ENCODE measurements at places on chromosomes 13 and 19. TPM values are rescaled to one million over a fixed set of nuclear protein-coding genes. Genes with fewer than 3 reads are reported as not detected.

DNA sequence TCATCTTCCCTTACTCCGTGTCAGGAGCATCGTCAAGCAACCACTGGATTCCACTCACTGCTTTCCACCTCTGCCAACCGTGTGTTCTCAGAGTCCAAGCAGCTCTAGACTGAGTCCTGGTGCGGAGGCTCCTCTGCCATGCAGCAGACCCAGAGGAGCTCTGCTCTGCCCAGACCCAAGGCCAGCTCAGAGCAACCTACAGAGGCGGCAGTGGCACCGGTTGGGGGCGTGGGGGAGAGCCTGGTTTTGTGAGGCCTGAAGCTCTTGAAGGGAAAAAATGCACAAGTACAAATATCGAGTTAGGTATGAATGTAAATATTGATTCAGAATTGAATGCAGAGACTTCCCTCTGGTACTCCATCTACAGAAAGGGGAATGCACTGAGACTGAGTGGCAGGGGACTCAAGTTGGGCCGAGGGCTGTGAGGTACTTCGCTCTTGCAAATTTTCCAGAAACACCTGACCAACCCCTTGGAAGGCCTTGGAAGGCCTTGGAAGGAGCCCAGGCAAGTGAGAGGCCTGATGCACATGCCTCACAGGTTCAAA is 46.7 kb downstream of the GJA3 start:
- H3K36me3 ChIP-seq: no peaks in the 10 kb centered on the region
- H3K4me3 ChIP-seq: no peak overlapping the region
- no peaks in the 10 kb centered on the region for H3K27me3 ChIP-seq
- no peak for DNase-seq

DNA sequence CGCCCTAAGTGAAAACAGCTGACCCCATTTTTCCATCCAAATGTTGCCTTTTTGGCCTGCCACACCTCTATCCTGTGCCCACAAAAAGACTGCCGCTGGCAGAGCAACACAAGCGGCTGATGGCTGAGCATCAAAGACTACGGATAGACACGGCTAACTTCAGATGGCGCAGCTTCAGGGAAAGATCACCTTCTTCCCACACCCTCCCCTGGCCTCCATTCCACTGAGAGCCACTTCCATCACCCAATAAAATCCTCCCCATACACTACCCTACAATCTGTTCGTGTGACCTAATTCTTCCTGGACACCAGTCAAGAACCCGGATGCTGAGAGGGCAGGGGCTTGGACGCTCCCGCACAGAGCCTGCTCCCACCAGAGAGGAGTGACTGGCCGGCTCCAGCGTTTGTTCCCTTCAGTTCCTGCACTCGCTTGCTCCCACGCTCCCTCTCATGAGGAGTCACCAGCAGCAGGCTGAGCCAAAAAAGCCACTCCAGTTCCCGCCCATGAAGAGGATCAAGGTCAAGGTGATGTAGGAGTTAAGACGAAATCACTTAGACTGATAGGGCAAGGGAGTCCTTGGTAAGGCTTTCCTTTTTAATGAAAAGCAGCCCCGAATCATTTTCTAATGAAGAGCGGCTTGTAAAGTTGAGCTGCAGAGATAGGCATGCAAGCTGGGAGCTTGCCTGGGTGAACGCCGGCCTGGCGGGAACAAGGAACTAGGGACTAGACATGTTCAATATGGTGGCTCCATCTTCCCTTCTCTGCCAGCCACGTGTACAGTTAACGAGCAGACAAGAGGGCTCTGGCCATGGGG is 35.7 kb downstream of the TSKS start:
- DNase-seq: no peak
- no peaks in the 10 kb centered on the region for H3K36me3 ChIP-seq

DNA sequence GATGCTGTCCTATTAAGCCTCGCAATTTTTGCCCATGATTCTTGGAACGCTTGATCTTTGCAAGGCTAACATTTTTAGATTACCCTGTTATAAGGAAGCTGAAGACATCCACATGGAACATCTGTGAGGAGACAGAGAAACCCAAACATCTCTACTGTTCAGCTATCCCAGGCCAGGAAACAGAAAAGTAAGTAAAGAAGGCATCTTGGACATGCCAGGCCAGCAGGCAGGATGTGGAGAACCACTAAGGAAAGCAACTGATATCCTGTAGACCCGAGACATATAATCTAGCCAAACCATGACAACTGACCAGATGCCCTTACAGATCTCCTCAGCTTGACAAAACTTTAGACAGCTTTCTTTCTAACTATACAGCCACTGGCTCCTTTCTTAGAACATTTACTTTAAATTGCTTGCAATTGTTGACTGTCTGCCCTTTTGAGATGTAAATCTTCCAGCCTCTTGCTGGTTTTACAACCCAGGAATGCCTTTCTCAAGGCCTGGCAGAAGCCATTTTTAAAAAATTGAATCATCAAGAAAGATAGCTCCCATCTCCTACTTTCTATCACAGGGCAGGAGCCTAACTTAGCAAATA is 255.8 kb upstream of the DACH1 start:
- no peaks in the 10 kb centered on the region for H3K27me3 ChIP-seq
- DNase-seq: no peak
- H3K4me1 ChIP-seq: no peaks in the 10 kb centered on the region
- no peaks in the 10 kb centered on the region for H3K36me3 ChIP-seq

GRCh38 chr19:50654882-50655281 is 5.6 kb downstream of the C19orf81 start:
- no peak for DNase-seq
- peaks cover 11% of the 10 kb centered on the region for H3K4me1 ChIP-seq
- H3K36me3 ChIP-seq: no peaks in the 10 kb centered on the region
- H3K4me3 ChIP-seq: no peak overlapping the region
- H3K27me3 ChIP-seq: peaks cover 4% of the 10 kb centered on the region
- H3K27ac ChIP-seq: no peak overlapping the region

DNA sequence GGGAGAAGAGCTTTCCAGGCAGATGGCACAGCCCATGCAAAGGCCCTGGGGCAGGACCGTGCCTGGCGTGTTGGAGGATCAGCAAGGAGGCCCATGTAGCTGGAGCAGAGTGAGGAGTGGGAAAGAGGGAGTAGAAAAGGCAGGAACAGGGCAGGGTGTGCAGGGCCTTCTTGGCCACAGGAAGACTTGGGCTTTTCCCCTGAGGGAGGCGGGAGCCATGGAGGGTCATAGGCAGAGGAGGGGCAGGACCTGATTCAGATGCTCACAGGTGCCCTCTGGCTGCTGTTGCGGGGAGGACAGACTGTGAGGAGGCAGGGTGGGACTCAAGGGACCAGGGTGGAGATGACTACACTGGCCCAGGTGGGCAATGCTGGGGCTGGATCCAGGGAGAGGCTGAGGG is 13.8 kb upstream of the PTPRS start:
- DNase-seq: no peak
- no peaks in the 10 kb centered on the region for H3K36me3 ChIP-seq
- H3K4me1 ChIP-seq: no peaks in the 10 kb centered on the region
- no peaks in the 10 kb centered on the region for H3K27me3 ChIP-seq
- H3K27ac ChIP-seq: no peak overlapping the region

DNA sequence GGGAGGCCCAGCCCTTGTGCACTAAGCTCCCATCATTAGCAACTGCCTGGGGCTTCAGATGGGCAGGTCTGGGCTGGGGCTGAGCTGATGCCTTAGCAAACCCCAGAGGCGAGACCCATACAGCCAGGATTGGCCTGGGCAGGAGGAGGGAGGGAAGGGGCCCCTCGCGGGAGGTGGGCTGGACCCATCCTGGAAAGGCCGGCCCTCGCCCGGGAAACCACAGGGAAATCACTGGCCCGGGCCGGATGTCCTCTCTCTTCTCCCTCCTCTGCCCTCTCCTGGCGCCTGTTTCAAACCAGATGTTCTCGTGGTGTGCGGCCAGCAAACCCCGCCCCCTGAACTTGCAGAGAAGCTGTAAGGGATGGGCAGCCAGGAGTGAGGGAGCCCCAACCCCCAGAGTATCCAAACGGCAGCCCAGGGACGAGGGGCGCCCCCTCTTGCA is 43.1 kb downstream of the TMEM255B start:
- no peak overlapping the region for H3K27ac ChIP-seq
- H3K36me3 ChIP-seq: no peaks in the 10 kb centered on the region
- no peaks in the 10 kb centered on the region for H3K27me3 ChIP-seq
- no peak overlapping the region for H3K4me3 ChIP-seq
- H3K4me1 ChIP-seq: no peaks in the 10 kb centered on the region

GRCh38 chr13:111970494-111971141 is 96.3 kb upstream of the SOX1 start:
- H3K4me3 ChIP-seq: no peak overlapping the region
- no peaks in the 10 kb centered on the region for H3K4me1 ChIP-seq
- no peaks in the 10 kb centered on the region for H3K36me3 ChIP-seq
- no peak overlapping the region for H3K27ac ChIP-seq
- no peak for DNase-seq
- H3K27me3 ChIP-seq: no peaks in the 10 kb centered on the region

DNA sequence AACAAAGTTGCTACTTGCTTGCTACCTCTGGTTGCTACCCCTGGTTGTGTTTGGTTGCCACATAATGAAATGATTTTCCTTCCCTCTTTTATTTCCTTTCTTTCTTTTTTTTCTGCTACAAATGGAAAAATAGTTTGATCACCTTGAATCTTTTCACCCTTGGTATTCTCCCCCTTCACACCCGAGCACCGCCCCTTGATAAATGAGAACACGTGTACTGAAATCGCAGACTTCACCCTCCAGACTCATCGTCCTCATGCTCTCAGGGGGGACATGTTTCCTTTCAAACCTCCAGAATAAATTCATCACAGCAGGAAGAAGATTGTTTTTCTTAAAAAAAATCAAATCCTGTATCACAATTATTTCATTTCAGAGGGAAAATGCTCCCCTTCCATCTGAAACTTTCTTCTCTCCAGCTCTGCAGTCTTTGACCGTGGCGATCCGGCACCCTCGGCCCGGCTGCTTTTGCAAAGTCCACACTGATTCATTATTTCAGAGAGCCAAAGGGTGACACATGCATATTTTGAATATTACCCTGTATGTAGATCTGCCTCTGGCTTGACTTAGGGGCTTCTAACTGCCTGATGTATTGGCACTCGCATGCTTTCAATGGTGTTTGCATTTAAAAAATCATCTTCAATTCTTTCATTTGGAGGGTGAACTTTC is 222.6 kb upstream of the MAB21L1 start:
- DNase-seq: no peak
- H3K27me3 ChIP-seq: no peaks in the 10 kb centered on the region
- H3K36me3 ChIP-seq: no peaks in the 10 kb centered on the region
- no peak overlapping the region for H3K27ac ChIP-seq
- no peaks in the 10 kb centered on the region for H3K4me1 ChIP-seq

DNA sequence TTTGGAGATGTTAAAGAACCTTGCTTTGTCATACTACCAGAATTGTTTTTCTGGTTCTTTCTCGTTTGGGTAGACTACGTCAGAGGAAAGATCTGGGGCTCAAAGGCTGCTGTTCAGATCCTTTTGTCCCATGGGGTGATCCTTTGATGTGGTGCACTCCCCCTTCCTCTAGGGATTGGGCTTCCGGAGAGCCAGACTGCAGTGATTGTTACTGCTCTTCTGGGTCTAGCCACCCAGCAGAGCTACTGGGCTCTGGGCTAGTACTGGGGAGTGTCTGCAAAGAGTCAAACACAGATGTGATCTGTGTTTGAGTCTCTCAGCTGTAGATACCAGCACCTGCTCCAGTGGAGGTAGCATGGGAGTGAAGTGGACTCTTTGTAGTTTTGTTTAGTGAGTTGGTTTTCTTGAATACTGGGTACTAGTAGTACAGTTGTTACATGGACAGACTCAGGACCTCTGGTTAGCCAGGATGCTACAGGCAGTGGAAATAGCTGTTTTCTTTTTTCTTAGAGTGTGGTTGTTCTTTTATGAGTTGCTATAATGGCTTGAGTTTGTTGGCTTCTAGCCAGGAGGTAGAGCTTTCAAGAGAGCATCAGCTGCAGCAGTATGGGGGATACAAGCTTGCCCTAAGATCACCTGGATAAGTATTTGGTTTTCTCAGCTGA is 34.4 kb downstream of the DNAJC15 start:
- H3K27ac ChIP-seq: peak overlapping the region; percentile 46
- no peaks in the 10 kb centered on the region for H3K27me3 ChIP-seq
- no peak overlapping the region for H3K4me3 ChIP-seq
- no peaks in the 10 kb centered on the region for H3K36me3 ChIP-seq
- H3K4me1 ChIP-seq: peaks cover 28% of the 10 kb centered on the region

DNA sequence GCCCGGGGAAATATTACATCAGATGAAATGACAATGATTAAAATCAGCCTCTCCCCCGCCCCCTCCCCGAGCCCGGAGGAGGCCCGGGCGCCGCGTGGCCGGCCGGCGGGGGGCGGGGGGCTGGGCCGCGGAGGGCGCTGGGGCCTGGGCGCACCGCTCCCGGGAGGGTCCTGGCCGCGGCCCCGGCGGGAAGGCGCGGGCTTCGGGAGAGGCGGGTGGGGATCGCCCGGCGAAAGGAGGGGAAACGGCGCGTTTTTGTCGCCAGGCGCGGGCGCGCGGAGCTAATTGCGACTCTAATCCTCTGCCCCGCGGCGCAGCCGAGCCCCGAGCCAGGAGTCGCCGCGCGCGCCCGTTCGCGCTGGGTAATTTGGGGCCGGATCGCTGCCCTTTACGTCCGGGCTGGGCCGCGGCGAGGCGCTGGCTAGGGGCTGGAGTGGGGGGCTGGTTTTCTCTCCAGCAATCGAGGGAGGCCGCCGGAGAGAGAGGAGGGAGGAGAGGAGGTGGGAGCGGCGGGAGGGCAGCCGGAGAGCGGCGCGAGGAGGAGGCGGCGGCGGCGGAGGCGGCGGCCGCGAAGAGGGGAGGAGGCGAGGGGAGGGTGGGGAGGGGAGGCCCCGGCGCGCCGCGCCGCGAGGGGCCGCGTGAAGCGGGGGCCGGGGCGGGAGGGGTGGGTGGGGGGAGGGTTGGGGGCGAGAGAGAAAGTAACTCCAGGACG is at the start of gene KCTD15:
Gene KCTD15 (plus strand): TSS at position 707 of the 712 bp plus-strand sequence. CDS start 3,585 bp downstream, outside the sequence.
- H3K4me3 ChIP-seq: peak within 1 kb of the TSS; percentile 24
- no peaks in the 10 kb centered on the region for H3K36me3 ChIP-seq
- H3K27me3 ChIP-seq: no peaks in the 10 kb centered on the region
- H3K4me1 ChIP-seq: no peaks in the 10 kb centered on the region
- no peak for DNase-seq
- no peak within 1 kb of the TSS for H3K27ac ChIP-seq

DNA sequence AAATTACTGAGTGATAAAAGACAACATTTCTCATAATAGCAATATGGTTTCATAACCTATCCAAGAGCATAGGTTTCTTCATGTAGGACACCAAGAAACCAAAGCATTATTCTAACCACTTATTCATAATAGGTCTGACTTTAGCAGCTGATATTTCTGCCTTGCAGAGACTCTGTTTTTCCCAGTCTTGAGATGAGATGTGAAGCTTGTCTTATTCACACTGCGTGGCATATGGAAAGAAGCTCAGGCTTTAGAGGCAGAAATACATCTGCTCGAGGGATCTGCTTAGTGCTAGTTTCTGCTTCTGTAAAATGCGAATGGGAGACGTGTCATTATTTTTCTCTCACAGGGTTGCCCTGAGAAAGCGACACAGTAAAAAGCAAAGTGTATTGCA is 232.0 kb upstream of the SPRY2 start:
- no peaks in the 10 kb centered on the region for H3K4me1 ChIP-seq
- DNase-seq: no peak
- H3K27ac ChIP-seq: no peak overlapping the region
- H3K27me3 ChIP-seq: no peaks in the 10 kb centered on the region
- H3K4me3 ChIP-seq: no peak overlapping the region

Gene ZNF536
- not detected for total RNA-seq

Gene IL27RA
- total RNA-seq: 83.9 TPM

Gene ZNF540
- total RNA-seq: 18.1 TPM

Gene SMIM44
- not detected for total RNA-seq

Gene HSH2D
- 46.4 TPM for total RNA-seq

Gene LILRA6
- total RNA-seq: 0.97 TPM
